ENCODE measurements at places on chromosomes 12 and 14.

DNA sequence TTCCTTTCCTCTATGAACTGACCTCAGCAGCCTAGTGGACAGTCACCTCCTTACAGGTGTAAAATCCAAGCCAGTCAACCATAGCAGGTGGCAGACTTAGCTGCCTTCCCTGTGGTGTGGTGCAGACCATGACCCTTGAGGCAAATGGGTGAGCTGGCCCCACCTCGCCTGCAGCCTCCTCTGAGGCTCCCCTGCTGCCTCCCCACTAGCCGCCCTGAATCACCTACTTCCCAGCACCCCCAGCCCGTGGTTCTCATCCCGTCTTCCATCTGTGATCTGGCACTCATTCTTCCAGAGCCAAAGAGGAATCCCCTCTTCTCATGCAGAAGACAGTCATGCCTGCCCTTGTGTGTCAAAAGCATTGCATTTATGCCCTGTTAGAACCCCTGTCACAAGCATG lies 34.4 kb upstream of the TSPAN9 start:
- no peak for DNase-seq

- no peak for DNase-seq
Measured at GRCh38 chr14:65432361-65432948, 19.9 kb downstream of the FUT8 start.

DNA sequence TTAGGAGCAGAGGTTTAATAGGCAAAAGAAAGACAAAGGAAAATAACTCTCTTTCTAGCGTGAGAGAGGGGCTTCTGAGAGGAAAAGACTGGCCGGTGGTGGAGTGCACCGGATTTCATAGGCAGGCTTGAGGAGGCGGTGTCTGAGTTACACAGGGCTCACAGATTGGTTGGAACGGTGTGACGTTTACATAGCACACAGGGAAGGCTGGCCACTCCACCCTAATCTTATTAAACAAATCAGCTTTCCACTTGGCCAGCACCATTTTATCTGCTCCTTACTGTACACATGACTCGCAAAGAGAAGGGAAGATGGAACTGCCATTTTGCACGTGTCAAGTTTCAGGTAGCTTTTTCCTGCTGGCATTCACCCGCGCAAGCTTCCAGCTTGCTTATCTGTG lies 587.7 kb downstream of the RPL10L start:
- DNase-seq = no peak

DNA sequence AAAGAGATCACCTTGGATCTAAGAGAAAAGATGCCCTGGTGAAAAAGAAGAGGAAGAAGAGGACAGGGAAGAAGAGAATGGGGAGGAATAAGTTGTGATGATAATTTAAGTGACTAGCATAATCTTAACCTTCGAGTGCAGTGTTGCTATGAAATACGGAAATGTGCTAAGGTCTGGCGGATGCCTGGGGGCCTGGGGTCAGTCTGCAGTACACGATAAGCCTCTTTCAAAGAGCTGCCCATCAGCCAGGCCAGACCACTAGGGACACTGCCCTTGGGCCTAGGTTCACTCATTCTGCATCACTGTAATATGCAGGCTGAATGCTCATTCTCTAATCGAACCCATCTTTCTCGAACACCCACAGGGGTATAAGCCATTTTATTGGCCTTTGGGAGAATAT lies 83.4 kb downstream of the PLEKHG3 start:
- no peak for DNase-seq

GRCh38 chr14:90281261-90281660 lies 24.9 kb downstream of the PSMC1 start:
- DNase-seq = no peak

DNA sequence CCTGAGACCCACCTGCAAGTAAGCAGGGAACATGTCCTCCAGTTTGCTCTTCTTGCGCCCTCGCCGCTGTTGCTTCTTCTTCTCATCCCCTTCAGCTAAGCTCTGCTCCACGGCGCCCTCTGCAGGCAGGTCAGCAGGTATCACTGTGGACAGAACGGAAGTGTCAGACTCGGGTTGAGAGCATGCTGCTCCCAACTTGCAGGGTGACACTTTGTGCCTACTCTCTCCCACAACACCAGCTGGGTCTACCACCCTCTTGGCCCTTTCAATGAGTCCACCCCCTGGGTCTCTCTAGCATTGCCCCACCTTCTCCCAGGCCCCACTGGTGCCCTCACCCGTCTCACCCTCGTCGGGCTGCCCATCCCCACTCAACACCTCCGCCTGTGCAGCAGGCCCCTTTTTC lies 16.7 kb downstream of the KMT2D start:
- DNase-seq = peak; percentile 89

DNA sequence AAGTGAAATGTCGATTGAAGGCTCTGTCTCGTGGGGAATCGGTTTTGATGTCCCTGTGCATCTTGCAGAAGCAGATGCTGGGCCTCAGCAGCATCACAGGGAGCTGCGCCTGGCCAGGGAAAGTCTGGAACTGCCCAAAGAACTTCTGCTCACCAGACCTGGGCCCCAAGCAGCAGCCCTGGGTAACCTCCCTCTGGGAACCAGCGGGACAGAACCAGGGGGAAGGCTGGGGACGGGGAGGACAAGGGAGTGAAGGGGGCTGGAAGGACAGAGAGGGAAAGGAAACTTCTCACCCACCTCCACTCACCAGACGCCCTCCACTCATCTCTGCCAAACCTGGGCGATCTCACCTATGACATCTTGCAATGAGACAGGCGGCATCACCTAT lies 26.8 kb upstream of the C14orf180 start:
- no peak for DNase-seq

- DNase-seq = no peak
Measured at GRCh38 chr14:90447720-90448497, 51.1 kb downstream of the CALM1 start.

DNA sequence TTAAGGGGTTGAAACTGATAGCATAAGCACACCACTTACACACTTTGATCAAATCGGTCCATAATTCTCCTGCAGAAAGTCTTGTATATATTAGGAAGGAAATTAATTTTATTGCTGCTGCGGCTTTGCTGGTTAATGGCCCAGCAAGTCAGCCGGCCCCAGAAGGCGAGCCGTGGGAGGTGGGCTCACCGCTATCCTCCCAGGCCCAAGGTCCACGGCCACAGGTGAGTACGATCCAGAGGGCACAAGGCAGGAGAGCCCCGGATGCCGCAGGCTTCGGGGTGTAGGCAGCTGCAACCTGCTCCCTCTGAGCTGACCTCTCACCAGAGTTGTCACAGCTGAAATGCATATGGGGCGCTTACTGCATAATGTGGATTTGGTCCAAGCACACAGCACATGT lies 165.7 kb downstream of the TBX5 start:
- DNase-seq = no peak

DNA sequence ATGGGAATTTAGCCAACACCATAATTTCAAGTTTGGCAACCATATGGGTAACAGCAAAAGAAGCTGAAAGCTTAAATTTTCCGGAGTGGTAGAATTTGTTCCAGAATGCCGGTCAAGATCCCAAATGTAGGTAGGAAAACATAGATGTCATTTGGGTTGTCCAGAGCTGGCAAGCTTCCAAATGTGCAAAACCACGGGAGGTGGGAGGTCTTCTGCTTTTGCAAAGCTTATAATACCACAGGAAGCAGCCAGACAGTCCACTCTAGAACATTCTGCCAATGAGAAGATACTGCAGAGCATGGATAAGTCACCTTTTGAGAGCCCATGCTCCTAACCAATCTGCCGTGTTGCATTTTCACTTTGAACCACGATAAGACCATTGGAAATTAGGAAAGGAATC lies 26.4 kb upstream of the BATF start:
- no peak for DNase-seq

DNA sequence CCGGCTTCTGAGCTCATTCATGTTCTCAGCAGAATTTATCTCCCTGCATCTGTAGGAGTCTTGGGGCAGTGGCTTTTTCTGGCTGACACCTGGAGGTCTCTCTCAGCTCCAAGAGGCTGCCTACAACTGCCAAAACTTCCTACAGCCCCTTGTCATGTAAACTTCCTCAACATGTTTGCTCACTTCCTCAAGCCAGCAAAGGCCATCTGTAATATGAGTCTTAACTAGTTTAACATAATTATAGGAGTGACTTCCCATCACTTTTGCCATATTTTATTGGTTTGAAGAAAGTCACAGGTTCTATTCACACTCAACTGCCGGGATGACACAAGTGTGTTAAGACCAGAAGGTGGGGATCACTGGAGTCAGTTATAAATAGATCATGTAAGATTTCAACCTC lies 194.0 kb downstream of the VRK1 start:
- DNase-seq = no peak

GRCh38 chr12:96073346-96074330 lies 38.3 kb upstream of the LTA4H start:
- no peak for DNase-seq

DNA sequence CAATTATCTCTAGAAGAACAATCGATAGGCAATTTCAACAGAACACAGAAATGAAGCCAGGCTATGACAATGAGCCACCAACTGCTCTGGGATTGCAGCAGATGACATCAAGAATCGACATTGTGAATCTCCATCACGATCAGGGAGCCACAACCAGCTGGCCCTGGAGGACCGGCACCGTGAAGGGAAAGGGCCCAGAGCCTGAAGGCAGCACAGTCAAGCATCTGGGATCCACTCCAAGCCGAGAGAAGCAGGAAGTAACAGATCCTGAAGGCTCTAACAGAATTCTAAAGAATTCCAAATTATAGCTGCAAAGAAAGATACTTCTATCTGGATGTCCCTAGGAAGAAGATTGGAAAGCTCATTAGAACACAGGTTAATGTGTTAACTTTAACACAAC lies 61.0 kb downstream of the LRRC74A start:
- DNase-seq = no peak

DNA sequence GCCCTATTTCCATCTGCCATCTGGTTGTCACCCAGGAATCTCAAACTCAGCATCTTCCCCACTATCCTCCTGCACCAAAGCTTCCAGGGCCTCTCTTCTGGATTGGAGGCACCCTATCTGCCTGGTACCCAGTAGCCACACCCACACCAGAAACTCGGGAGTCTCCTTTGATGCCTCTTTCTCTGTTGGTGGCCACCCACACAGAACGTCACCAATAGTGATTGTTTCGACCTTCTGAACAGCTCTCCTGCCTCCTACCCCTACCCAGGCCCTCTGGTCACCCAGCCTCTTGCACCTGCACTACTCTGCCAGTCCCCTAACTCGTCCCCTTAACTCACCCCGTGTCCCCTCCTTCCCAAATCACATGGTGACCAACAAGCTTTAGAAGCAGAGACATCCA lies 95.0 kb downstream of the IRF2BPL start:
- no peak for DNase-seq

DNA sequence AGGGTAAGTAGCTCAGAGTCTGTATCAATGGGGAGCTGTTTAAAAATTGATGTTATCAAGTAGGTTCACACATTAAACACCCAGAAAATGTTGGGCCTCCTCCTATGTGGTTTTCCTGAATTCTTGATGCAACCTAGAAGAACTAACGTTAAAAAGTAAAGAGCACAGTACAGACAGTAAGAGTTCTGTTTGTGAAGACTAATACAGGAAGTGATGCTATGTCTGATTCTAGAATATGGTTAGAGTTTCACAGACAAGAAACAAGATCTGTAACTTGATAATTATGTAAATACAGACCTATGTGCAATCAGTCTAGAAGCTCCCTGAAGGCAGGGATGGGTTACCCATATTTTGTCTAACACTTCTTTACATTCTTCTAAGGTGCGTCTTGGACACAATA lies 214.9 kb upstream of the BTG1 start:
- DNase-seq = no peak

- DNase-seq = no peak
Measured at GRCh38 chr14:65092349-65092748, 10.0 kb downstream of the MAX start.

GRCh38 chr12:13962699-13963098 lies 18.7 kb downstream of the GRIN2B start:
- no peak for DNase-seq

- DNase-seq = no peak
Measured at GRCh38 chr12:24027352-24027751, 77.9 kb upstream of the SOX5 start.

- no peak for DNase-seq
Measured at GRCh38 chr12:47164724-47165439, 85.1 kb upstream of the AMIGO2 start.

DNA sequence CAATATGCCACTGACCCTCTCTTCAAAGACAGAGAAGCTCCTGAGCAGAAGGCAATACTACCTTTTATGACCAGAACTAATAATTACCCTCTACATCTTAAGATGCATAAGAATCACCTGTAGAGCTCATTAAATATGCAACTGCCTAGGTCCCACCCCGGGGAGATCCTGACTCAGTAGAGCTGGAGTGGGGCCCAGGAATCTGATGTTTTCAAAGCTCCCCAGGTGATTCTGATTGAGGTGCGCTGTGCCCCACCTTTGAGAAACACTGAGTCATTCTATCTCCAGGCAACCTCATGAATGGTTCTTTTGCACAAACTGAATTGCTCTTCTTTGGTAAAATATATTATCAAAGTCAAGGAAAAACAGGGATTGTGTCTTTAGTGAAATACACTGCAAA lies 149.3 kb upstream of the BMP4 start:
- DNase-seq = no peak

GRCh38 chr12:6228535-6229223 lies 28.5 kb downstream of the CD9 start:
- DNase-seq = no peak

DNA sequence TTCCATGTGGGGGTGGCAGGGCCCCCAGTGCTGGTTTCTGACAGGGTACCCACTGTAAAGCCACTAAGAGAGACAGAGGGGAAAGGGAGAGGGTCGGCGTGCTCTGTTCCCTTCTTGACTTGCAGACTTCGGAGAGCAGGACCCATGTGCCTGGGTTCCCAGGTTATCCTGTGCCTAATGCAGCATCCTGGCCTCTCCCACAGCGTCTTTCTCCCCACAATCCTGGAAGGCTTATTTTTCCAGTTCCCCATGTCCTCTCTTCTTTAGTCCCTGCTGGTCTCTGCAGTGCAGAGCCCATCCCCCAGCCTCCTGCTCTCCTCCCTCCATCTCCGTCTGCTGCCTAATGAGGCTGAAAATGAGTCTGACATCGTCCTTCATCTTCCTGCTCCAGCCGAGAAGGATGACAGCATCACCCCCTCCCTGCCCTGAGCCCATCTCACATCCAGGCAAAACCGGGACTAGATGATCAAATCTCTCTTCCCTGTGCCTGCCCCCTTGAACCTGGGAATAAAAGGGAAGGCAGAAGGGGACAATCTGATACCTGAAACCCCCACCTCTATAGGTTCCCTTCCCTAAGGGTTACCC lies 15.1 kb downstream of the CALCOCO1 start:
- DNase-seq = no peak

DNA sequence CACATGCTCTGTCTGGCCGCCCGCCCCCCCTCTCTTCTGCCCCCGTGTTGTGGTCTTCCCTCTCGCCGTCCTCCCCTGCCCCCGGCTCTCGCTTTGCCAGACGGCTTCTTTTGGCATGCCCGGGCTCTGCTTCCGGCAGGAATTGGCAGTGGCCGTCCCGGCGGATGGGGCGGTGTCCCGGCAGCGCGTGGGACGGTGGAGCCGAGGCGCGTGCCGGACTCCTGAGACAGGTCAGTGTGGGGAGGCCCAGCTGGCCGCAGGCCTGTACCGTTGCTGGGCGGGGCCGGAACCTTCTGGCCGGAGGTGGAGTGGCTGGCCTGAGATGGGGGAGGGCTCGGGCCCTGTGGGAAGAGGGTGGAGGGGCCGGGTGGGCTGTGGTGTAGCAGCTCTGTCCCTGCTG lies 17.1 kb downstream of the KIF26A start:
- no peak for DNase-seq

GRCh38 chr12:80472236-80472635 lies 28.2 kb downstream of the PTPRQ start:
- no peak for DNase-seq
